Stimulated activated CD4-positive, alpha-beta T cell treated with anti-CD3 and anti-CD28 coated beads, Interleukin-1b, Interleukin-23, amount 100 ng/mL, for 1 hour (primary cell): ENCODE measurements at places on chromosomes 2 and 18.

- DNase-seq = no peak
These were observed 65.8 kb downstream of the RTN4 start for GRCh38 chr2:54984476-54984875.

DNA sequence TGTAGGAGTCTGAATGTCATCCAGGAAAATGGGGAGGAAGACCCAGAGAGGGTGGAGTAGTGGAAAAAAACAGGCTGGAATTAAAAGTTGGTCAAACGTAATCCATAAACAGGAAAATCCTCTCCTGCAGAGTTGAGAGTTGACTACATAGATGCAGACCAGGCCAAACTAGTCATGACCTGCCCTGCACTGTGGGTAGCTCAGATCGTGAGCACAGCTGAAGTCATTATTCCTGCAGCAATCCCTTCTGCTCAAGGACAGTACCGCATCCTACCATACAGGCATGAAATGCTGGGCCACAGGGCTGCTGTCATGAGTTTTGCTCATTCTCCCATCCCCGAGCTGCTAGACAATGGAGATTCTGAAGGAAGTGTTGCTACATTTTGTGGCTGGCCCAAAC, 352.2 kb downstream of the EN1 start:
- no peak for DNase-seq

DNA sequence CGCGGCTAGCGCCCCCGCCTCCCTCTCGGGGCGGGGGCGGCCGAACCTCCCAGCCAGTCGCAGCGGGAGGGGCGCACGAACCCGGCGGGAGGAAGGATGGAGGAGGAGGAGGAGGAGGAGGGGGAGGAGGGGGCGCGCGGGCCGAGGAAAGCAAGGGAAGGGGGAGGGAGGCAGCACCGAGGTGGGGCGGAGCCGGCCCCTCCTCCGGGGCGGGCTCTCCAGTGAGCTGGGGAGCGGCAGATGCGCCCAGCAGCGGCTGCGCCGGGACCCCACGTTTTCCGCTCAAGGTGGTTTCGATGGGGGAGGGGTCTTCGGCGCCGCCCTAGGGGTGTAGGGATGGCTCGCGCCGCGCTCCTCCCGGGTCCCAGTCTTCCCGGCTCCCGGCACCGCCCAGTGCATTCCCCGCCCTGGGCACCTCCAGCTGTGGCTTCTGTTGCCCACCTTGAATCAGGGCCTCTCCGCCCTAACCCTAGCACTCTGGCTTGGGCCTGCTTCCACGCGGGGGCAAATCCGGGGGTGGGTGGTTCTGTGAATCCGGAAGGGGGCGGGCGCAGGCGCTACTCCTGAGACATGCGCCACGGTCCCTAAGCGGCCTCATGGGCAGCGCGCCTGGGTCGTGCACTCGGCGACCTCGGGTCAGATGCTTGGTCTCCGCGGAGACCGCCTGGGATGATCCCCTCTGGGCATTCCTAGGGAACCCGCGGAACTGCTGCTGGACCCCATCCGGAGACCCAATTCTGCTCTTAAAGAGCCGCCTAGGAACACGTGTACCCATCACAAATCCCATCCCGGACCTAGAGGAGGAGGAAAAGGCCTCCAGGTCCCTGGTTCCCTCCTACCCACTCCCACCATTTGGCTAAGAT, at the start of gene FBXO41:
Gene FBXO41, minus strand, starts transcription at position 183 of the 863 bp plus-strand sequence. CDS start 14,848 bp downstream, outside the sequence.
- DNase-seq = peak; percentile 56

GRCh38 chr2:5834501-5834900, 142.3 kb downstream of the SOX11 start:
- no peak for DNase-seq

- DNase-seq = no peak
These were observed 25.3 kb upstream of the MFSD6 start for GRCh38 chr2:190382851-190383250.

DNA sequence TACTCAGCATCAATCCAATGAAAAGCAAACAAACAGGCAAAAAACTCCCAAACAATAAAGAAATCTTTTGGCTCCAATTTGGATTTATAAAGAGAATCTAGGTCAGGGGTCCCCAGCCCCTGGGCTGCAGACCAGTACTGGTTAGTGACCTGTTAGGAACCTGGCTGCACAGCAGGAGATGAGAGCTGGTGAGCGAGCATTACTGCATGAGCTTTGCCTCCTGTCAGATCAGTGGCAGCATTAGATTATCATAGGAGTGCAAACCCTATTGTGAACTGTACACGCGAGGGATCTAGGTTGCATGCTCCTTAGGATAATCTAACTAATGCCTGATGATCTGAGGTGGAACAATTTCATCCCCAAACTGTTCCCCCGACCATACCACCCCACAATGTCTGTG, 102.2 kb downstream of the KIAA1328 start:
- DNase-seq = no peak

- DNase-seq = no peak
These were observed 429.4 kb upstream of the TRIB2 start for GRCh38 chr2:12287220-12287751.

GRCh38 chr18:49177812-49178211, 227.0 kb upstream of the SMAD7 start:
- no peak for DNase-seq

DNA sequence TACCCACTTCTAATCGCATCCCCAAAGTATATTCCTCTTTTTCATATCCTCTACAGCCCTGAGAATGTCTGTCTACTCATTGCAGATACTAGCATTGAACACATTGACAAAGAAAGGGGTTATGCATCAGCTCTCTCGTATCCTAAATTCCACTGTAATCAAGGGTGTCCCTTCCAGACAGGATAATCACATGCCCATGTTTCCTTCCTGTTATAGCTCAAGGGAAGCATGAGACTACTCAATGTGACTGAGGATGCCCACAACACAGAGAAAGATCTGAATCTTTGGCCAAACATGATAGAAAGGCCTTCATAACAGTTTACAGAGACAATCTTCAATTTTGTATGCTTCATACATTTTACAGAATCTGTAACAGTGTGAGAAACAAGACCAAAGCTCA, 69.2 kb downstream of the HIBCH start:
- DNase-seq = no peak

- no peak for DNase-seq
These were observed 643 bp downstream of the RMC1 start for GRCh38 chr18:23503963-23504344.

DNA sequence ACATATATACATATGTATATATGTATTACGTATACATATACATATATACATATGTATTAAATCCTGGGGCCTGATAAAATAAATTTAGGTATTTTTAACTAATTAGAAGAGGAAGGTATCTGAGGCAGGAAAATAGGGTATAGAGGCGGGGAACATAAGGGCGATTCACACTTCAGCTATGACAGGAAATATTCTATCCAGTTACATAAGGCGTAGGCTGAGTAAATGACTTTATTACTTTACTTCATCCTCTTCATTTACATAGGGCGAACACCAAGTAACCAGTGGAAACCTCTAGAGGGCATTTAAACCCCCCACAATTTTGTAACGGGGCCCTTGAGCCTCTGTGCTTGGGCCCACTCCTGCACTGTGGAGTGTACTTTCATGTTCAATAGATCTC, 167.5 kb downstream of the SOCS6 start:
- DNase-seq = no peak

DNA sequence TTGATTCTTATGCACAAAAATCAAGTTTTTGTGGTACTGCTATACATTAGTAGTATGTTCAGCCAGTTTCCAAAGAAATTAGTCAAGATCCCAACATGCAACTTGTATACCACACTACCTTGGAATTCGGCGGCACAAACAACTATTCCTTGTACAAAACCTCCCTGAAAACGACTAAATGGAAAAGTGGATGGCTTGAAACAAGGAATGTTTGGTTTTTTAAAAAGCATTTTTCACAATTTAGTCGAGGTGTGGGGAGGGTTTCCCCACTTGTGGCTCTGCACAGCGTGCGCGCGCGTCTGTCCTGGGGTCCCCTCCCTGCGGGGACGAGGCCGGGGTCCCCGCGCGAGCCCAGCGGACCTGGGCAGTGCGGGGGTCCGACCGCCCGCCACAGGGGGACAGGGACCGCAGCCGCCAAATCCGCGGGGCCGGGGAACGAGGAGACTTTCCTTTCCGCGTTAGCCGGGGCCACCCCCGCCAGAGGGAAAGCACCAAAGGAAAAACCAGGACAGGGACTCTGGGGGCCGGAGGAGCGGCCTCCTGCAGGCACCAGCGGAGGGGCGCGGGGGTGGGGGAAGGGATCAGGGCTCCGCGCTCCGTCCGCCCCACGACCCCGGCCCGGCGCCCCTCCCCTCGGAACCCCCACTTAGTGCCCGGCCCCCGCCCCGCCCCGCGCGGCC, 534 bp upstream of the SOCS6 start:
- no peak for DNase-seq

- DNase-seq = no peak
These were observed 154.5 kb upstream of the RASGRP3 start for GRCh38 chr2:33321876-33322483.

GRCh38 chr18:11322716-11323115, 173.3 kb upstream of the PIEZO2 start:
- DNase-seq = no peak

DNA sequence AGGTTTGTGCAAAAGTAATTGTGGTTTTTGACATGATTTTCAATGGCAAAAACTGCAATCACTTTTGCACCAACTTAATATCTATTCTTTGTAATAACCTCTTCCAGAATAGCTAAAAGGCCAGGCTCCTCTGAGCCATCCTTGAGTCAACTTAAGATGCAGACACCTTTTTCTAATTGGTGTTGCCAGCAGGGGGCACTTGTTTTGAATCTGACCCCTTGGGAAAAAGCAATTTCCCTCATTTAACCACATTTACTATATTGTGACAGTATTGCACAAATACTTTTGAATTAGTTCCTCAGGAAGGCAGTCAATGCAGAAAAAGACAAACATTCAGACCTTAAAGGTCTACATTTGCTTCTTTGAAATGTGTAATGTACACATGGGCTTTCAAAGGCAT, 78.6 kb upstream of the GALNT5 start:
- no peak for DNase-seq

GRCh38 chr2:220072669-220073220, 445.3 kb downstream of the SLC4A3 start:
- no peak for DNase-seq

- no peak for DNase-seq
These were observed 65.6 kb downstream of the STRADB start for GRCh38 chr2:201517094-201517493.

DNA sequence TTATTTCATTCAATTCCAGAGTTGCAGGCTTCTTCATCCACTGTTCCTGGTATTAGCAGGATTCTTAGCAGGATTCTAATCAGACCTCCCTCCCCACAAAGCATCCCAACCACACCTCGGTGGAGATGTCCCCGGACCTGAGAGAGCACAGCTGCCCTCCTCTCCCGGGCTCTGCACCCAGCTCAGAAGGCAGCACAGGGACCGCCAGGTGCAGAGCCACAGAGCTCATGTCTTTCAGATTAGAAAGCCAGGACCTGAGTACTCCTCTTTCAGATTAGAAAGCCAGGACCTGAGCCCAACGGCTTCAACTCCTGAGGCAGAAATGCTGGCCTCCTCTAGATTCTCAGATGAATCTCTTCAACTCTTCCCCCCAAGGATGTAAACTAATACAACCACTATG, 152.3 kb downstream of the MYO5B start:
- no peak for DNase-seq

DNA sequence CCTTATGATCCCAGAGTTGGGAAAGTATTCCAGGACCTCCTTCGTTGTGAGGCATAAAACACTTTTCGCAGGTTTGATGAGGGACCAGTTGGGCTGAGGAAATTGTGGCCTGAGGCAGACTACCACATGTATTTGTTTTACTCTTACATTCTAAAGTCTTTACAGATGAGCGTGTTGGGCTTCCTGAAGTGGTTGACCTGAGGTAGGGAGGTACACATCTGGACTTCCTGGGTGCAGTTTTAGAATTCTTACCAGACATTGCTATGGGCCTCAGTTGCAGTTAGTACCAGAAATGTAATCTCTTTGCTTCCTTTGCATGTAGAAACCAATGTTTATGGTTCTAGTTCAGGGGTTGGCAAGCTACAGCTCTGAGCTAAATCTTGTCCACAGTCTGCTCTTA, 48.7 kb downstream of the COA5 start:
- no peak for DNase-seq

GRCh38 chr18:56661360-56662062, 10.4 kb downstream of the WDR7 start:
- no peak for DNase-seq

DNA sequence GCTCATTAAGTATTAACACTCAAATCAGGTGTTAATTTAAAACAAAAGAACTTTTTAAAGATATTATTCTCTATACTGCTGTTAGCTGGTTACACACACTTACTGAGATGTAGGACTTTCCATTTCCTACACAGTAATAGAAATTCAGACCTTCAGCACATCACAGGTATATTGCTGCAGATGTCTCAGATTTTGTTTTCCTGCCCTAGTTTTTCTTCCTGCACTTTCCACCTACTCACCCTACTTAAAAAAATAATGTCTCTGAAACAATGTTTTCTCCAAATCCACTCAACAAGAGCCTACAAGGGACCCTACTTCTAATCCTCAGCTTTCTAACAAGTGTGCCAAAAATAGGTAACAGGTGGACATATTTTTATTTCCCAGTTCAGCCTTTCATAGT, 43.9 kb downstream of the DYM start:
- DNase-seq = no peak

DNA sequence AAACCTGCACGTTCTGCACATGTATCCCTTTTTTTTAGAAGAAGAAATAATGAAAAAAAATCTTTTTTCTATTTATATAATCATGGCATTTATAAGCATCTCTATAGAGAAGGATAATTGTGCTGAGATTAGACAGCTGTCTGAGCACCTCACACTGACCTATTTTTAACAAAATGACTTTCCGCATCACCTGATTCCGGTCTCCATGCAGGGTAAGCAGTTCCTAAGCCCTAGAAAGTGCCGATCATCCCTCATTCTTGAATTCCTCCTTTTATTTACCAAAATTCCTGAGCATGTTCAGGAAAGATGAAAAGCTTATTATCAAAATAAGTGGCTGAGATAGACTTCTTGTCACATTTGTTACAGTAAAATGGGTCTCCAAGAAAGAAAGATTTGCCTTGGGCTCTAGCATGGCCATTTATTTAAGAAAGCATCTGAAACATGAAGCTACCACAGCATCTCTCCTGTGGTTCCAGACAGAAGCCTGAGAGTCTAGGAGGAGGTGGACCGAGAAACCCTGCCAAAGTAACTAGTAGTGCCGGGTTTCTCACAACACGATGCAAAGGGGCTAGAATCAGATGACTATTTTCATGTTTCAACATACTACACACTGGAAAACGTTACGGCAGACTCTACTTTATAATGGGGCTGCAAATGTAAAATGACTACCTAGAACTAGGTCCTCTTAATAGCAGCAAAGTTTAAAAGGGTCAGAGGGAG, 670 bp downstream of the GKN1 start:
- DNase-seq = no peak

GRCh38 chr2:179850188-179850587, 11.2 kb downstream of the ZNF385B start:
- DNase-seq = no peak

DNA sequence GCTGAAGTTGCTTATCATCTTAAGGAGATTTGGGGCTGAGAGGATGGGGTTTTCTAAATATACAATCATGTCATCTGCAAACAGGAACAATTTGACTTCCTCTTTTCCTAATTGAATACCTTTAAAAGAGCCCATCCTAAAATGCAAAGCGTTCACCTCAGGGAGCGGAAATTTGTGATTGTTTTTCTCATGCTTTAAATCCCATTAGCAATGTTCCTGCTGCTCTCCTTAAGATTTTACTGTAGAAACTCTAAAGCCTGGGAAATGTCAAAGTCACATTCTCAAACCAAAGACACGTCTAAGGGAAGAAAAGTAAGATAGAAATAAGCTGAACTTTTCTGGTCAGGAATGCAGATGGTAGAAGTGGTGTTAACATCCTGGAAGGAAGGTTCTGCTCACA, 285.8 kb upstream of the MAP2 start:
- no peak for DNase-seq

- no peak for DNase-seq
These were observed 27.2 kb downstream of the PPP3R1 start for GRCh38 chr2:68225119-68225632.
